Lung (tissue), 17 donors: ENCODE measurements at places on chromosomes 11 and 22. TPM values are rescaled to one million over a fixed set of nuclear protein-coding genes. Genes with fewer than 3 reads are reported as not detected.

- no peaks in the 10 kb centered on the region for H3K4me1 ChIP-seq
- H3K27me3 ChIP-seq = no peaks in the 10 kb centered on the region
- H3K4me3 ChIP-seq = no peak overlapping the region
- H3K27ac ChIP-seq = no peak overlapping the region
Measured at GRCh38 chr11:90237004-90237403, 14.2 kb upstream of the CHORDC1 start.

Gene SAA4
- total RNA-seq = 3.8 TPM

Gene XNDC1N
- 7.0 TPM for total RNA-seq

DNA sequence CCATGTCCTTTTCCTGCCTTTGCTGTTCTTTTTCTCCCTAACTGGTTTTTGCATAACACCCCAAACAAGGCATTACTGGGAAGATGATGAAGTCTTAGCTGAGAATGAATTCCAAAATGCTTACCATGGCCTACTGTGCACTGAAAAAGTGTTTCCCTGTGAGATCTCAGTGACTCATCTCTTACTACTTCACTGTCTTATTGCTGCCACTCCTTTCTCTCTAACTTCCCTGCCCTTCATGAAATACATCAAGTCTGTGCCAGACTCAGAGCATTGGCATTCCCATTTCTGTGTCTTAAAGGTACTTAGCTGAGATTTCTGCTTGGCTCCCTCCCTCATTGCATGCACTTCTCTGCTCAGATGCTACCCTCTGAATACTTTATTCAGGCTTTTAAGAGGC, 49.1 kb upstream of the MUC15 start:
- no peaks in the 10 kb centered on the region for H3K4me1 ChIP-seq
- no peak overlapping the region for H3K4me3 ChIP-seq
- no peak for DNase-seq

DNA sequence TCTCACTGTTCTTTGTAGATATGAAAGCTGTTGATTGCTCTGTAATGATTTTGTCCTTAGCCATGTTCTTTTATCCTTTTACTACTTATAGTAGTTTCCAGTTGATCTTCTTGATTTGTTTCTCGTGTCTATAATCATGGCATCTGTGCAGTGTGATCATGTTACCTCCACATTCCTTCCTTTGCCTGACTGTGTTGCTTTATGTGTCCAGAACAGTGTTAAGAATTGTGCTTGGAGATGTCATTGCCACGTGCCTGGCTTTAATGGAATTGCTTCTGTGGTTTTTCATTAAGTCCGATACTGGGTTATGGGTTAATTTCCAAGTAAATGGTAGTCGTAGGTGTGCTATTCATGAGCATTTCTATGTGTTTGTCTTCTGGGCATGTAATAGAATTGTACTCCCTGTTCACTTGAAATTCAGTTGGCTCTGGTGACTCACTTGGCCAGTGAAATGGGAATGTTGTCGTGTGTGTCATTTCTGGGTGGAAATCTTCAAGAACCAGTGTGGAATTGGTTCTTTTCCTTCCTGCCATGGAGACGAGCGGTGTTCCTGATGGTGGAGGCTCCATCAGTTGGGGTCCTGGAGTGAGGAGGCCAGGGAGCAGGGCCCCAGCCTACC, 6.8 kb downstream of the GTSE1 start:
- no peak for DNase-seq
- no peaks in the 10 kb centered on the region for H3K36me3 ChIP-seq
- H3K27me3 ChIP-seq = no peaks in the 10 kb centered on the region
- no peak overlapping the region for H3K4me3 ChIP-seq
- H3K27ac ChIP-seq = no peak overlapping the region
